Activated naive CD4-positive, alpha-beta T cell treated with anti-CD3 and anti-CD28 coated beads, Interleukin-2, amount 50 U/mL, for 72 hours (primary cell): ENCODE measurements at places on chromosomes 1 and 21.

DNA sequence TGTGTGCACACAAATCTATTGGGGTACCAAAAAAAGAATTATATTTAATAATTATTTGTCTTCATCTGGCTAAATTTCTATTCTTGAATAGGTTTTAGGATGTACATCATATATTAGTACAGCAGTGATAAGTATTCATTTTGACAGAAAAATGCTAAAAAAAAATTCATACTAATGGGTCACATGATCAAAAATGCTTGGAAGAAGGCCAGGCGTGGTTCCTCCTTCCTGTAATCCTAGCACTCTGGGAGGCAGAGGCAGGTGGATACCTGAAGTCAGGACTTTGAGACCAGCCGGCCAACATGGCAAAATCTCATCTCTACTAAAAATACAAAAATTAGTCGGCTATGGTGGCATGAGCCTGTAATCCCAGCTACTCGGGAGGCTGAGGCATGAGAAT, 26.9 kb upstream of the PTGFRN start:
- no peak for DNase-seq

DNA sequence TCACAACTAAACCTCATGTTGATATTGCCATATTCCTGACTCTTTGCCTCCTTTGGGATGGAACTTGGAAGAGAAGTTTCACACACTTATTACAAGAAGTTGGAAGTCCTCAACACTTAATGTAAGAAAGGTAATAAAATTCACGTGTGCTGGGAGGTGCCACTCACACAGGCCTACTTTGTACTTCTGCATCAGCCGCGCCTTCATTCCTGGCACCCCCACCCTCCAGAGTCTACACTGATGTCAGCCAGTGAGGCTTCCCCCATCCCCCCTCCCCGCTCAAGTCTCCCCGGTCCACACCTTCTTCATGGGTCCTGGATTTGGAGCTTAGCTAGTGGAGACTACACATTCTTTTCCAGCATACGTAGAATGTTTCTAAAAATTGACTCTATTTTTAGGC, 24.8 kb upstream of the SLC45A1 start:
- no peak for DNase-seq

DNA sequence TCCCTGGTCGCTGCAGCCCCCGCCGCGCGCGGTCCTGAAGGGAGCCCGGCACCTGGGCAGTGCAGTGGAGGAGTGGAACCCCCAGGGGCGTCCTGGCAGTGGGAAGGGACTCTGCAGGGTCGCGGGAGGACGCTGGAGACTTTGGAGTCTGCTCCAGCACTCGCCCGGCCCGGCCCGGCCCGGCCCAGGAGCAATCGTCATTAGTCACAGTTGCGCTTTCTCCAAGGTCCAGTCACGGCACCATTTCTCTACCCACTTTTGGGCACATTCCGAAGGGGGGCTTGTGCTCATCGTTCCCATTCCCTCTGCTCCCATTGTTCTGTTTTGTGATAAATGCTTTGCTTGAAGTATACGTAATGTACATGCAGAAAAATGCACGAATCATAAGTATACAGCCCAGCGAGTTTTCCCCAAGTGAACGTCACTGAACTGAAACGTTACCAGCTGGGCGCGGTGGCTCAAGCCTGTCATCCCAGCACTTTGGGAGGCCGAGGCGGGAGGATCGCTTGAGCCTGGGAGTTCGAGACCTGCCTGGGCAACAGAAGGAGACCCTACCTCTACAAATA, 999 bp downstream of the THAP3 start:
- no peak for DNase-seq

DNA sequence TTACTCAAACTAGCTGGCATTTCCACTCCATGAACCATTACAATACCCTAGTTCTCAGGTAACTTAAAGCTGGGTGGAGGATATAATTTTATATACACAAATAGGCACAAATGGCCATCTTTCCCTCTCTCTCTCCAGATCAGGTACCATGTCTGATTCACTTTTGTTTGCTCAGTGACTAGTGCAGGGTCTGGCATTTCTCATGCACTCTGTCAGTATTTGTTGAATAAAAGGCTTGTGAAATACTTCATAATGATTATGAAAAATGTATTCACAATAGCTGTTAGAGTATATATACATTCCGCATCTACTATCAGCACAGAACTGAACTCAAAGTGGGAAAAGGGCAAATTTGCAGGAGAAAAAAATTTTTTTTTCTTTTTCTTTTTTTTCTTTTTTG, 510.2 kb upstream of the USP24 start:
- no peak for DNase-seq
